Aorta (tissue), 5 donors: ENCODE measurements at places on chromosomes 1 and 21. TPM values are rescaled to one million over a fixed set of nuclear protein-coding genes. Genes with fewer than 3 reads are reported as not detected.

Gene RSPO1
- 1.2 TPM for total RNA-seq

Gene C1orf226
- total RNA-seq: 4.4 TPM

Gene MYOG
- not detected for total RNA-seq

Gene SEC22B
- 34.2 TPM for total RNA-seq

Gene FCAMR
- total RNA-seq: not detected
